ENCODE measurements at places on chromosomes 5 and 9. TPM values are rescaled to one million over a fixed set of nuclear protein-coding genes. Genes with fewer than 3 reads are reported as not detected.

The FOXI1 gene
- not detected for total RNA-seq

The ADAMTSL1 gene
- total RNA-seq: not detected

The C9 gene
- total RNA-seq: not detected

The PROB1 gene
- 5.2 TPM for total RNA-seq

The ACOT12 gene
- not detected for total RNA-seq

The SLC34A1 gene
- 2.1 TPM for total RNA-seq

The TSSK1B gene
- total RNA-seq: not detected

The GCNT4 gene
- total RNA-seq: 1.9 TPM

The NME5 gene
- not detected for total RNA-seq

The LRRC14B gene
- not detected for total RNA-seq

The INSL4 gene
- total RNA-seq: not detected

The GAPVD1 gene
- total RNA-seq: 59.4 TPM

The CNTFR gene
- total RNA-seq: not detected

The LPAR1 gene
- total RNA-seq: not detected

The THBS4 gene
- 0.44 TPM for total RNA-seq

The MEF2C gene
- 0.13 TPM for total RNA-seq

The PCDHB3 gene
- total RNA-seq: not detected

The RECK gene
- total RNA-seq: 7.3 TPM

The IL11RA gene
- total RNA-seq: 38.8 TPM

The TPPP gene
- 0.08 TPM for total RNA-seq

The CTXN3 gene
- total RNA-seq: not detected

The CDC20B gene
- 0.13 TPM for total RNA-seq

The LCN1 gene
- not detected for total RNA-seq

Measured in activated CD8-positive, alpha-beta T cell treated with anti-CD3 and anti-CD28 coated beads, Interleukin-2, amount 10 ng/mL, durations not matched to agents 7 days and 5 days (primary cell).